ENCODE measurements at places on chromosomes 3 and 15.

GRCh38 chr3:159881828-159882309, 106.8 kb upstream of the IL12A start:
- no peak for ATAC-seq

- no peak for ATAC-seq
These were observed 30.8 kb downstream of the LRRC28 start for GRCh38 chr15:99282121-99282520.

GRCh38 chr15:58771621-58772250, 634 bp downstream of the MINDY2 start:
- ATAC-seq, result peak; percentile 1

DNA sequence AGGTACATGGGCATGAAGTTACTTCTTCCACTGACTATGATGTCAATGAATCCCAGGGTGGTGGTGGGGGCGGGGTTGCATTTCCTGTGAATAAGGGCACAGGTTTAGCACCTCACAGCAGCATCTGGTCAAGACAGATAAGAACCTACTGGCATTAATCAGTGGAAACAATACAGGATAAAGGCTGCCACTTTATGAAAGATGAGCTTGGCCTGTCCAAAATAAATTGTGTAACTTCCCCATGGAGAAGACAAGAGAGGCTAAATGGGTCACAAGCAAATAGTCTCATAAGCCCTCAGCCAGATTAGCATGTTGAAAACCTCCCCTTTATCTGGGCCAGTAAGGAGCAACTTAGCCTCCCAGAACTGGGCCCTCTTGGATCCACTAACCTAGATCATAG, 27.4 kb upstream of the PLSCR2 start:
- no peak for ATAC-seq

DNA sequence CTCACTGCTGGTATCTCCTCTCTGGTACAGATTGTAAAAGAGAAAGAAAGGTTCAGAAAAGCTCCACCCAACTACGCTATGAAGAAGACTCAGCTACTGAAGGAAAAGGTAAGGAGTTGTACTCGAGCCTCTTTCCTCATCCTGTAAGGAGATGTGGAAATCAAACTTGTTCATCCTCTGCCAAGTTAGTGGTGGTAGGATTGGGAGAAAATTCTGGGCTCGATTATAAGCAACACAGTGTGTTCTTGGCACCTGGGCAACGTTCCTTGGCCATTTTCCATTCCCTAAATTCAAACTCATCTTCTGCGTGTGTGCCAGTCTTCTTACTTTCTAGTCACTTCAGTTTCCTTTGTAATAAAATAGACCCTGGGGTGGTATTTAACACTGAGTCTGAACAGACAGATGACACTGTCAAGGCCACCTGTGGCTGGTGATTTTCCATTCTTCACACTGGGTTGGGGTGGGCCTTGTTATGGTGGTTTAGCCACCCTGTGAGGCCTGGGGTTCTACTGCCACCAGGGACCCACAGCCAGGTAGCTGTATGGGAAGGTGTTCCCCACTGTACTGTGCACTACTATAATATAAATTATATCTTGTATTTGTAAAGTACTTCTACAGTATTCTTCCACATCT, 17.1 kb upstream of the ITPKA start:
- no peak for ATAC-seq

DNA sequence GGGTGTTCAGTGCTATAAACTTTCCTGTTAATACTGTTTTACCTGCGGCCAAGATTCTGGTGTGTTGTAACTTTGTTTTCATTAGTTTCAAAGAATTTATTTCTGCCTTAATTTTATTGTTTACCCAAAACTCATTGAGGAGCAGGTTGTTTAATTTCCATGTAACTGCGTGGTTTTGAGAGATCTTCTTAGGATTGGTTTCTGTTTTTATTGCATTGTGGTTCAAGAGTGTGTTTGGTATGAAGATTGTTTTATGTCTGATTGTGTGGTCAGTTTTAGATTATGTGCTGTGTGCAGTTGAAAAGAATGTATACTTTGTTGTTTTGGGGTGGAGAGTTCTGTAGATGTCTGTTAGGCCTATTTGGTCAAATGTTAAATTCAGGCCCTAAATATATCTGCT, 133.5 kb upstream of the GALNT15 start:
- no peak for ATAC-seq

DNA sequence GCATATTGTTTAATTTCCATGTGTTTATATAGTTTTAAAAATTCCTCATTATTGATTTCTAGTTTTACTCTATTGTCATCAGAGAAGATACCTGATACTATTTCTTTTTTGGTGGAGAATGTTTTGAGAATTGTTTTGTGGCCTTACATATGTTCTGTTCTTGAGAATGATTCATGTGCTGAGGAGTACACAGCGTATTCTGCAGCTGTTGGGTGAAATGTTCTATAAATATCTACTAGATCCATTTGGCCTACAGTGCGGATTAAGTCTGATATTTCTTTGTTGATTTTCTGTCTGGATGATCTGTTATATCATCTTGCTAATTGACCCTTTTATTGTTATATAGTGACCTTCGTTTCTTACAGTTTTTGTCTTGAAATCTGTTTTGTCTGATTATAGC, 109.7 kb downstream of the UBE2E2 start:
- no peak for ATAC-seq

DNA sequence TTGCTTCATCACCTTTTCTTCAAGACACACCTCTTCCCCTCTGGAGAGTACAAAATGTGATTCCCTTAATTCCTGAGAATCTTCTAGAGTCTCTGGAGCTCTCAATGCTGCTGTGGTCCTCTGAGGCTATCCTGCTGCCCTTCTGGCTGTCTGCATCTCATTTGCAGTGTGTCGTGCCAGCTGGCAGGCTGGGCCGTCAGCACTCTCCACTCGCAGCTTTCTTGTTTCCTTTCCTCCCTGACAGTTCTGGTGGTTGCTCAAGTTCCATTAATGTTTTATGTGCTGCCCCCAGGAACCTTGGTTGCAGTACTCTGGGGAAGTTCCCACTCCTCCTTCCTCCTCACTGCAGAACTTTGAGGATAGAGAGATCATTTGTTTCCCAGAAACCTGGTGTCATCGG, 210.8 kb upstream of the ROPN1 start:
- ATAC-seq, result no peak

DNA sequence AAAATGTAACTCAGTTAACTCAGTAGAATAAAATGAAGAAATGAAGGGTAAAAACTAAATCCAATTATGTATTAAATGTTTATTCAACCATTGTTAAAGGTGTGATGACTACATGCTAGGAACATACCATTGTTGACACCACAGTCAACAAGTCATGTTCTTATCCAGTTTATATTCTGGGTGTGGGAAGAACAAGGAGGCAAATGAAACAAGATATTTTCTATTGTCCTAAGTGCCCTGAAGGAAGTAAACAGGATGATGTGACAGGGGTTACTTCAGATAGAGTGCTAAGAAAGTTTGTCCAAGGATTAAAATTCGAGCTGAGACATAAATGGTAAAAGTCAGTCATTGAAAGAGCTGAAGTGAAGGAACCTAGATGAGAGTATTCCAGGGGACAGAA, 13.1 kb downstream of the AP3S2 start:
- no peak for ATAC-seq

DNA sequence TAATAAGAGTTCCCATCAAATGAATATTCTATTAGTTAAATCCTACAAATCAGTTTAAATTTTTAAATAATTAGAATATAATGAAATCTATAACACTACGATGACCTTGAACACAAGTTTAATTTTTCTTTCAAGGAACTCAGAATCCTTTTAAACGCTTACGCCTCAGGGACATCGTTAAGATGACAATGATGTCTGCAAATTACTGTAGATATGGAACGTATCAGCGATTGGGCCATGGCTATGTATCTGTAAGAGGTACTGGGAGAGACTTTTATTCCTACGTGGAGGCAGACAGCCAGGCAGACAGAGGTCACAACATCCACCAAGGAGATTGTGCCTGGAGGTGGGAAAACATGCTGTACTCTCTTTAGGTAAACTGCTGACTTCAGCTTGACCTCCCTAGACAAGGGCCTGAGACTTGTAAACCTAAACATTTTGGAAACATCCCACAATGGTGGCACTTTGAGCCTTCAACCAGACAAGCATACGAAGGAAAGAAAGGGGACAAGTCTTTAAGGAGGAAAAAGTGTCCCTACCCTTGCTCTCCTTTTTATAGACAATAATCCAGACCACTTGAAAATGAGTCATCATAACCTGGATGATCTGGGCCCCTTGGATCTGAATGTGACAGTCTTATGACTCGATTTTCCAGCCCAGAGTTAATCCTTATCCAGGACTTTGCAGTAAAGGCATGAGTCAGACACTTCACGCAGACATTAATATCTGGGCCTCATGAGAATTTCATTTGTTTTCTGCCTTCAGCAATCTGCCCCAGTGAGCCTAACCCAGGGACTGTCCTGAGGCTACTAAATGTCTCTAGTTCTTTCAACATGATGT, 6.8 kb upstream of the LDHAL6B start:
- ATAC-seq, result no peak

GRCh38 chr3:58567251-58567515, 10.0 kb downstream of the FAM107A start:
- ATAC-seq, result no peak

DNA sequence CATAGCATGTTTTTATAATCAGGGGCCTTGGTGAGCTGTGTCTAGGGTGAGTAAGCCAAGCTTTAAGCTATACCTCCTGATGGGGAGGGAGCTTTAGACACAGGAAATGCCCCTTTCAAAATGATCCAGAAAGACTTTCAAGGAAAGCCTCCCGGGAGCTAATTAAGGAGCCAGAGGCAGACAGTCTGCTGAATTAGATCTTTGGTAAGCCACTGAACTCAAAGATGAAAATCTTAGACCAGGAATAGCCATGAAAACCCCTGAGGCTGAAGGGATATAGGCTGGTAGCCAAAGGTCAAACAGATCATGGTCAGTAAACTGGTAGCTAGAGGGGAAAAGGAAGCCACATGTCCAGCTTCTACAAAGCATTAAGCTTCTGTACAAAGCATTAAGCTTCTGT, 42.7 kb upstream of the GAP43 start:
- ATAC-seq, result no peak

- ATAC-seq, result no peak
These were observed 98.2 kb downstream of the DMXL2 start for GRCh38 chr15:51524376-51524775.

DNA sequence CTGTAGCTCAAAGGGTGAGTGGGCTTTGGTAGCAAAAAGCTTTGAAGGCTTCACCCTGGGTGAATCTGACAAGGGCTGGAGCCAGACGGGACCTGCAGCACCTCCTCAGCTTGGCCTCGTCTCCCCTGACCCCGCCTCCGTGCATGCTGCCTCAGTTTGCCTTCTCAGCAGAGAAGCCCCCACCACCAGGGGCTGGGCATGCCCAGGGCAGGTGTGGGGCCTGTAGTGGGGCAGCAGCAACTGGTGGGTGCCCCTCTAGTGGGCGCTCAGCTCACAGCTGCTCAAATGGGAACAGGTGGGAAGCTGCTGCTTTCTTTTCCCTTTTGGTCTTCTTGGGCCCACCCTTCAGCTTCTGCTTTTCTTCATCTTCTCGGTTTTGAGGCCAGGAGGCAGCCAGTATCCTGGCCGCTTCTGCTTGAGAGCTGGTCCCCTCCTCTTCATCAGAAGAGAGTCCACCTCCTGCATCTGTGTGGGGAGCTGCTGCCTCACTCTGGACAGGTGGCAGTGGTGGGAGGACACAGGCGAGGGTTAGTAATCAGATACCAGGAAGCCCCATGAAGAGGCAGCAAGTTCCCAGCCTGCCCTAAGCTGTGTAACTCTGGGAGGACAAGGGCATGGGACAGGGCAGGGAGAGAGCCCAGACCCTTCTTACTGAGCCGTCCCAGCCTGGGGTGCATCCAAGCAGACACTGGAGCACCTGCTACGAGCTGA, 21.0 kb downstream of the TMEM43 start:
- no peak for ATAC-seq

DNA sequence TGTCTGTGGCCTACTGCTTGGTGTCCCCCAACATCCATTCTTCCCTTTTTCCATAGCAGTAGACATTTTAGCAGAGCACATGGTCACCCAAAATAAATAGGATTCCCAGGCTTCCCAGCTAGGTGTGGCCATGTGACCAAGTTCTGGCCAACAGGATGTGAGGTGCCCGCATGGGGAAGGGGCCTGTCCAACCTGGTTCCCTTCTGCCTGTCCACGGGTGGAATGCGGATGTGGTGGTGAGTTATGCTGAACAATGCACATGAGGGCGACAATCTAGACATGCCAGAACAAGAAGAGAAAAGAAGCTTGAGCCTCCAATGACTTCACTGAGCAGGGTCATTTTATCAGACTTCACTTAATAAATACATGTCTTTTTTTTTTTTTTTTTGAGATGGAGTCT, 77.6 kb upstream of the DLG1 start:
- no peak for ATAC-seq

GRCh38 chr3:13215940-13216546, 142.8 kb upstream of the IQSEC1 start:
- no peak for ATAC-seq

DNA sequence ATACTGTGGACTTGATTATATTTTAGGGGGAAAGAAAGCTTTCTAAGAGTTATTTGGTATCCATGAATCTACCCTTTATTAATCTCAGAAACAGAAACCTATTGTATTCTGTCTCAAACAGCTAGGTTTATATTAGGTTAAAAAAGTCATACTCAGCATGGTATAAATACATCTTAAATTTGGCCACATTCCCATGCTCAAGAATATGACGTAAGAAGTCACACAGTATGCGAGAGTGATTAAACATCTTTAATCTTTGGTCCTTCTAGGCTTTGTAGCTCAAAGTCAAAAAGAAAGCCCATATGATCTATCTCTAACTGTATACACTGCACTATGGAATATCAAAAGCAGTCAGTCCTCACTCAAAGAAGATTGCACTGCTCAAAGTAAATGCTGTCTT, 131.4 kb downstream of the EPHA3 start:
- no peak for ATAC-seq

- no peak for ATAC-seq
These were observed 75.0 kb upstream of the GCNT3 start for GRCh38 chr15:59536553-59536952.

DNA sequence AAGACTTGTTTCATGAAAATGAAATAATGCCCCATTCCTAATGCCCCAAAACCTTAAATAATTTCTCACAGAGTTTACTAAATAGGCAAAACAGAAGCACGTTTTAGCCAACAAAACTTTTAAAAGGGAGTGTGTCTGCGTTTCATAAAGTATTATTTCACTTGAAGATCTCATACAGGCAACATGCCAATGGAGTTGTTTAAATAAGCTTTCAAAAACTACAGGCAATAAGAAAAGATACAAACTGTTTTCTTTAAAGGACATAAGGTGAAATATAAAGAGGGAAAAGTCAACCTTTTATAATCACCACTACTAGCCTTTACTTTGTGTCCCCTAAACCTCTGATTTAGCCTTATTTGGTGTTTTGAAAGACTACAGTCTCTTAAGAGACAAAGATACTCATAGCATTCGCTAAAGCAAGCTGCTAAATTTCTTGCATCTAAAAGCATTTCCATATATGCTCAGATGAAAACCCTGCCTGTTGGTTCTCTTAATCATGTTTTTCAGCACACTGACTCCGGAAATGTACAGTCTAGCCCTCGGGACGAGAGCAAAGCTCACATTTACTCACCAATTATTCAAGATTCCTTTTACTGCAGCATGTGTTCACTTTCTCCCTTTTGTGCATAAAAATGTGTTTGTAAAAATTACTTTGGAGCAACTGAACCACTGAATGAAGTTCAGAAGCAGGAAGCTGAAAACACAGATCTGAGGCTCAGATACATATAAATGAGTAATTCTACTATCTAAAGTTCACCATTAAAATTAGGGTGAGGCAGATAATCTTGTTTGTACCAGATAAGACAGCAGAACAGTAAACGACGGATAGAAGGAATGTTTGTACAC, 119.0 kb downstream of the GOLIM4 start:
- no peak for ATAC-seq
